ENCODE measurements at places on chromosomes 2 and 18. TPM values are rescaled to one million over a fixed set of nuclear protein-coding genes. Genes with fewer than 3 reads are reported as not detected.

- no peak for DNase-seq
- H3K27me3 ChIP-seq = no peaks in the 10 kb centered on the region
- no peak overlapping the region for H3K27ac ChIP-seq
- no peaks in the 10 kb centered on the region for H3K4me1 ChIP-seq
- H3K36me3 ChIP-seq = peaks cover 56% of the 10 kb centered on the region
Measured at GRCh38 chr2:222568865-222569264, 87.0 kb downstream of the FARSB start.

GRCh38 chr2:68089961-68090360 lies 27.2 kb upstream of the C1D start:
- no peaks in the 10 kb centered on the region for H3K27me3 ChIP-seq
- peaks cover 8% of the 10 kb centered on the region for H3K4me1 ChIP-seq
- DNase-seq = no peak
- no peak overlapping the region for H3K27ac ChIP-seq
- H3K36me3 ChIP-seq = no peaks in the 10 kb centered on the region

- no peaks in the 10 kb centered on the region for H3K27me3 ChIP-seq
- no peaks in the 10 kb centered on the region for H3K4me1 ChIP-seq
- no peak overlapping the region for H3K4me3 ChIP-seq
- no peak overlapping the region for H3K27ac ChIP-seq
Measured at GRCh38 chr2:101419096-101419663, 31.9 kb upstream of the CREG2 start.

- no peaks in the 10 kb centered on the region for H3K4me1 ChIP-seq
- H3K36me3 ChIP-seq = no peaks in the 10 kb centered on the region
- no peak overlapping the region for H3K4me3 ChIP-seq
- peaks cover 2% of the 10 kb centered on the region for H3K27me3 ChIP-seq
- DNase-seq = no peak
Measured at GRCh38 chr2:12320991-12321641, 395.6 kb upstream of the TRIB2 start.

Gene EN1
- total RNA-seq = not detected

All from activated CD8-positive, alpha-beta T cell treated with anti-CD3 and anti-CD28 coated beads for 36 hours (primary cell).